CD4-positive, alpha-beta T cell treated with Interleukin-6 at 100 ng/mL for 8 hours (primary cell): ENCODE measurements at places on chromosomes 2 and 18.
A peak's percentile ranks its signal among the peaks of the same experiment; 100 is the strongest.

- DNase-seq = no peak
These were observed 501.9 kb upstream of the CHAC2 start for GRCh38 chr2:53265544-53266299.

GRCh38 chr2:74019516-74019915 is 34.8 kb downstream of the TET3 start:
- no peak for DNase-seq

DNA sequence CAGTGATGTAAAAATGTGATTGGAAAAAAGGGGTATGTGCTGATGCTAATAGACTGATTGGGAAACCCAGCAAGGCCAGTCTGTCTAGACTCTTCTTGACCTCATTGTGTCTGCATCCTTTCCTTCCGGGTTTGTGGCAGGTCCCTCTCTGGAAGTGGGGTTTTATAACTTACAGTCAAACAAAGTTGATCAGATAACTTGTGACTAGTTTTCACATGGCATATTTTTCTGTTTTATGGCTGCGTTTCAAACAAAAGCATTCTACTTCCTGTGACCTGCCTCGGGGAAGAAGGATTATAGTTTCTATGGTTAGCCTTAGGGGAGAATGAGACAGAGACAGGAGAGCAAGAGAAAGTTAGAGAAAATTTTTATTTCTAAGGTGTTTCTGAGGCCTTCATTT is 188.7 kb upstream of the HNMT start:
- no peak for DNase-seq

- DNase-seq = no peak
These were observed 426.3 kb downstream of the BCL11A start for GRCh38 chr2:60127191-60127590.

DNA sequence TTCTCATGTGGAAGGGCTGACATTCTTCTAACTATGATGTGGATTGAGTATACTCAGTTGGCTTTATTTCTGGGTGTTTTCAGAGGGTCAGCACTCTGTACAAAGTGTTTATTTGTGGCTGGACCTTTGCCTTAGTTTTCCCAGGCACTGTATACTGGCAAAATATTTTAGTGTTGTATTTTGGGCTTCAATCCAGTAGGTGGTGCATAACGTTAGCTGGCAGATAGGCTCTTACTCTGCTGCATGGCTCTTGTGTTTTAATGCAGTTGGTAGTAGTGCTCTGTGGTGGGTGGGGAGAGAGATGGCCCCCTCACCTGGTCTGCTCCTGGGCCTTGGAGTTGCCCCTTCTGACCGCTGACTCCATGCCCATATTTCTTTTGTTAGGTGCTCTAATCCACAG is 75.6 kb upstream of the REG3A start:
- no peak for DNase-seq

DNA sequence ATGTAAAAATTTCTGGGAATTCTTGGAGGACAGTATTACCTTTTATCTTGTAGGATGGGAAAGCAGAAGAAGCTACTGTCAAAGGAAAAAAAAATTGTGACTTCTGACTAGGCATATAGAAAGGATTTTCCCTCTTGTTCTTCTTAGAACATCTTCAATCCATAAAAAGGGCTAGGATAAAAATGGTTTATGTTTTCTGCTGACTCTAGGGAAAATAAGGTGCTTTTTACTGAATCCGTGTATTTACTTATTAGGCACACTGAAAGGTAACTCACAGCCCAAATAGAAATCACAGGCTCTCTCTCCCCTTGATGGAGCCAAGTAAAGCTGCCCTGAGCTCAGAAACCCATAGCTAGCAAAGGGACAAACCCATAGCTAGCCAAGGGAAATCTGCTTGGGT is 74.6 kb downstream of the EPAS1 start:
- DNase-seq = no peak

DNA sequence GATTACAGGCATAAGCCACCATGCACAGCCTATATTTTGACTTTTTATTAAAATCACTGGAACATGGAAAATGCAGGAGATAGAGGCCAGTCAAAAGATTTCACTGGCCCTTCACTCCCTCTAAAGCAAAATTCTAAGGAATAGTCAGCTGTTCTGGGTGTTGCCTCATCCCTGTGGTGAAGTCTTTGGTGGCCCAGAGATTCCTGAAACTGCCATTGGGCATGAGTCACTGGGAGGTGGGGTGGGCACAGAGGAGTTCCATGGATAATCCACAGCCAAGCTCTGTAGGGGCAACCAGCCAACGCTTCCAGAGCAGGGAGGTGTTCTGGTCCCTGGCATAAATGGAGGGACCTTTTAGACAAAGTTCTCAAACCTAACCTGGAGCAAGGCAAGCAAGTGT is 89.7 kb upstream of the TTC39C start:
- DNase-seq = no peak

GRCh38 chr2:240343548-240343947 is 91.9 kb upstream of the GPC1 start:
- no peak for DNase-seq

- no peak for DNase-seq
These were observed 25.5 kb upstream of the STAT4 start for GRCh38 chr2:191176305-191176704.

GRCh38 chr2:106664669-106665068 is 177.5 kb downstream of the CD8B2 start:
- no peak for DNase-seq

GRCh38 chr18:13375302-13376255 is 157.0 kb downstream of the LDLRAD4 start:
- DNase-seq = peak; percentile 84

DNA sequence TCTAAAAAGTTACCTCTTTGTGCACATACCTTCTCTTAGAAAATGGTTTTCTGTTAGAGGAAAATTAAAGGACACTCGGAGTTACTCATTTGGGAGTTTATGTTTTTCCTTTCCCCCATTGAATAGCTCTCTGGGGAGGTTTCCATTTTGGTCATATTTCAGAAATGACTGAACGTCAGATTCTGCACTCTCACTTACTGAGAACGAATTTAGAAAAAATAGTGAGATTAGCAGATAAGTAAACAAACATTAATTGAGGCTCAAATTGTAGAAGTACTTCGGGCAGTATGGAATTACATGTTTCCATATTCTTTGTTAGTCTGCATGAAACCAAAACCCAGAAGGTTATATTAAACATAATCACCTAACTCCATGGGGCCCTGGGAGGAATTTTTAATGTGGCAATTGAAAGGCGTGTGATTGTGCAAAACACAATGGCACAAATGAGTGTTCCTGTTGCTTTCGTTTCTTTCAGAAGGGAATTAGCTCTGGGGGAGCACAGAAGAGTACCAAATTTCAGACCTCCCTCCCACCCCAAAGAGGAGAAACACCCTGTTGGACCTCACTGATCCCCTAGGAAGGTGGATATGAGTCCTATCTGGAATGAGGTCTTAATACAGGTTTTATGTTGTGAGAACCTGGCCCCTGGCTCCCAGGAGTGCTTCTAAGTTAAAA is 212.3 kb downstream of the BCL2 start:
- DNase-seq = no peak

GRCh38 chr2:174901075-174901474 is 104.1 kb downstream of the CHN1 start:
- DNase-seq = peak; percentile 3

- DNase-seq = no peak
These were observed 159.9 kb downstream of the ZNF521 start for GRCh38 chr18:25192065-25192464.

GRCh38 chr2:195531754-195532153 is 125.3 kb upstream of the SLC39A10 start:
- no peak for DNase-seq

DNA sequence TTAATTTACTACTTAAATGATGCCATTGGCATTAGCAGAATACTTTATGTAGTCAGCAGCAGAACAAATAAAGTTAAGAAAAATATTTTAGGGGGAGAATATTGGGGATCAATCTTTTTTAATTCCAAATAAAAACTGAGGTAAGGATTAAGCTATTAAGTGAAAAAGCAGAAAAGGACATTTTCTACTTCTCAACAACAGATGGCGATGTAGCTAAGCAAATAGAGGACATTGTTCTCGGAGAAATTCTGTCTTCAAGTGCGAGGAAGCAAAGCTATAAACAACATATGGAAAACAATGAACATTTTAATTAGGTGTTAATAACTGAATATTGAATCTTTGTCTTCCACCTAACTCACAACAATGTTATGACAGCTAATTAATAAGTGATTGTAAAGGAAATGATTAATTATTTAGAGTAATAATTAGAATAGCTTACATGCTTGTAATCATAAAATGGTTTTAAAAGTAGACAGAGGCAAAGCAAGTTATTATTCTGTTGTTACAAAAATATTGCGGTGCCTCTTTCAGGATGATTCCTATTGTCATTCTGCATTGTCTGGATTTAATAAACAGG is 32.9 kb upstream of the CCDC93 start:
- DNase-seq = peak; percentile 14

- no peak for DNase-seq
These were observed 76.6 kb upstream of the ARL5A start for GRCh38 chr2:151904807-151905206.

- DNase-seq = no peak
These were observed 1.9 kb downstream of the CABLES1 start for GRCh38 chr18:23137097-23137635.

GRCh38 chr2:77013457-77013856 is 508.7 kb downstream of the LRRTM4 start:
- no peak for DNase-seq

- no peak for DNase-seq
These were observed 338.0 kb downstream of the NYAP2 start for GRCh38 chr2:225737556-225737955.

DNA sequence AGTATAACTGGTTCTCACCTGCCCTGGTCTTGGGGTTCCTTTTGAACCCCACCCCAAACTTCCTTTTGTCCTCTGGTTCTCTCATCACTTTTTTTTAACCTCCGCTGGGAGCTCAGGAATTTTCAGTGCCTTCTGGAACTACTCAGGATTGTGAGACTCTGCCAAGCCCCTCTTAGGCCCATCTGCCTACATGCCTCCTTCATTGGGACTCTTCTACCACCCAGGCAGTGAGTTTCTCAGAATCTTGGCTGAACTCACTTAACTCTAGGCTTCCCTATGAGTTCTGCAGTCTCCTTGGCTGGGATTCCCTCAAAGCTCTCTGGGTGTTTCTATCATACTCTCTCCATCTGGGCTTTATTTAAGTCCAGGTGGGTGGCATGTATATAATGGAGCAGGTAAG is 86.3 kb downstream of the MDH1 start:
- no peak for DNase-seq

- no peak for DNase-seq
These were observed 59.3 kb downstream of the CENPO start for GRCh38 chr2:24852431-24853020.

DNA sequence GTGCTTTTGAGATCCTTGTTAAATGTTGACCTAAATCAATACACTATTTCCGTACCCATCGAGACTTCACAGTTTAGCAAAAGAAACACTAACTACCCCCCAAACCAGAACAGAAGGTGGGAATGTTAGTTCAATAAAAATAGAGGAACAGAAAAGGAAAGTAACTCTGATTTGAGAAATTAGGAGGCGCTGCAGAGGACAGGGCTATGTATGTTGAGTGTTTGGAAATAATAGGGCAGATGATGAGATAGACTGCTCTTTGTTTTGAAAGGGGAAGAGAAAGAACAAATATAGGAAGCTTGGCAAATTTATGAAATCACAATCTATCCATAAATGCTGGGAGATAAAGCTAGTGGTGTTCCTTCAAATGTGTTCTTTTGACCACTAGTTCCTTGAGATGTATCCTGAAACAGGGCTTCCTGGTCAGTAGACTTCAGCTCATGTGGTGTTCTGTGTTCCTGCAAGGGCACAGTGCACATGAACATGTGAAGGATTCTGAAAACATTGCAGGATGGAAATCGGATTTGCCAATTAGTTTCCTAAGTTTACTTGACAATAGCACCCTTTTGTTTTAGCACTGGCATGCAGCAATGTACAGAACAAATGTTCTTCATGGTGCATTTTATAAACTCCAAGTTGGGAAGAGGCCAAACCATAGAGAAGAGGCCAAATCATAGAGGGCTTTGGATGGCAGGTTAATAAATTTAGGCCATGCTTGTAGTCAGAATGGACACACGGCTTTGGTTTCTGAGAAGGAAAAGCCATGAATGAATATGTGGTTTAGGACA is 39.8 kb downstream of the RHBDD1 start:
- DNase-seq = no peak

GRCh38 chr2:43818761-43819160 is 19.9 kb downstream of the ABCG5 start:
- no peak for DNase-seq

- peak; percentile 37 for DNase-seq
These were observed 145.6 kb downstream of the TGIF1 start for GRCh38 chr18:3595369-3596273.

DNA sequence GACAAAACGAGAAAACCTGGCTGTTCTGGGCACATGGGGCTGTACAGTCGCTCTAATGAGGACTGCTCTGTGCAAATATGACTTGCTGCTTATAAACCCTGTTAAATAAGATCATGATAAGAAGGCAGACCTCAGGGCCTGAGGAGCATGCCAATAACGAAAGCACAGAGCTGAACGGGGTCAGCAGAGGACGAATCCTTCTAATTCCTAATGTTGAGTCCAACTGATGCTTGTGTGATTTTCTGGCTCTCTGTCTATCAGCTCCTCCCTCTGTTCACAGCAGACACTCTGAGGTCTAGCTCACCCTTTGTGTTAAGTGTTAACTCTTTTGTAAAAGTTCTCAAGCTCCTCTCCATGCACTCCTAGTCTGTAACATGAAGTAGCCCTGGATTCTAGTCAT is 167.2 kb upstream of the REV1 start:
- no peak for DNase-seq

GRCh38 chr2:158781353-158781961 is 13.7 kb upstream of the DAPL1 start:
- no peak for DNase-seq
